Ovary (tissue), 10 donors: ENCODE measurements at places on chromosomes 2 and 18.

GRCh38 chr2:68594674-68595492 is 48.5 kb upstream of the PROKR1 start:
- no peak for DNase-seq

- no peak for DNase-seq
These were observed 221.0 kb downstream of the SLC8A1 start for GRCh38 chr2:40230707-40231432.

DNA sequence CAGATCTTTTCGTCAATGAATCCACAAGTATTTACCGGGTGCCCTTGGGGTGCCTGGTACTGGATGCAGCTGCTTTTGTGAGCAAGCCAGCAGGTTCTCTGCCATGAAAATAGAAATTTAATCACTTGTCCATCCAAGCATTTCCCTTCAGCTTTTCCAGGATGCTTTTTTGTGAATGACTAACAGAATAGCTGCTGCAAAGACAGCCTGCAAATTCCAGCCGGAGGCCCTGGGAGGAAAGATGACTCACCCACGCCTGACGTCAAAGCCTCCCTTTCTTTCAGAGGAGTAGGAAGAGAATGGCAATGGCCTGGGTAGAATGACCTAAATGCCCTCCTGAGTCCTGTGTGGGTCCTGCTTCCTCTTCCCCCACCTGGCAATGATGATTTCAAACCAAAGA is 111.9 kb downstream of the AP1S3 start:
- DNase-seq: peak; percentile 83

- no peak for DNase-seq
These were observed 218.6 kb downstream of the KLHL29 start for GRCh38 chr2:23603581-23603980.

- no peak for DNase-seq
These were observed 864.0 kb upstream of the FSHR start for GRCh38 chr2:50018292-50018691.

DNA sequence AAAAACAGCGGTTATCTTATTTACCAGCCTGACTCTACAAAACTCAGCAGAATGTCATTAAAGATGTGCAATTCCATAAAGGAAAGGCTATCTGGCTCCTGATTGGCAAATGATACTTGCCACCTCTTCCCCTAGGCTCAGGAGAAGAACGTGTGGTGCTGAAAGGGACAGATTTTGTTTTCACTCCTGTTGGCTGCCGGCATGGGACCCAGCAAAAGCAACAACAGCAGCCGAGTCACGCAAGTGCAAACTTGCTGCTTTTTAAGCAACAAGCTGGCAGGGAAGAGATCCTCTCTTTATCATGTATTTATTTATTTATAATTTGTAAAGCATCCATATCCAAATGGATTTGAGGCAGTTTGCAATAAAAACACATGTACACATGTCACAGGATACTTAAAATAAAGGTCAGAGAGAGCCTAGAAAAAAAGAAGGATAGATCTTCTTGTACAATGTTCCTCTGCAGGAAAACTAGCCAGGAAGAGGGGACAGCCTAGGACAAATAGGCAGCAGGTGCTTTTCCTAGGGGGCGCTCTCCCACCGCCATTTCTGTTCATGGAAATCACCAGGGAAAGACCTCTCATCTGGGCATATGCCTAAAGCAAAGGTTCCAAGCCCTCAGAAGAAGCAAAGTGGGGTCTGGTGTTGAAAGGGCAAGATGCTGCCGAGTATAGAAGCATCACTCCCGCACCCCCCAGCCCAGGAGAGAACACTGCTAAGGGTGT is 799.3 kb downstream of the BCL11A start:
- no peak for DNase-seq

- no peak for DNase-seq
These were observed 372.8 kb downstream of the MTX2 start for GRCh38 chr2:176642074-176642473.

- DNase-seq: no peak
These were observed 56.7 kb upstream of the EPB41L3 start for GRCh38 chr18:5600378-5601071.

DNA sequence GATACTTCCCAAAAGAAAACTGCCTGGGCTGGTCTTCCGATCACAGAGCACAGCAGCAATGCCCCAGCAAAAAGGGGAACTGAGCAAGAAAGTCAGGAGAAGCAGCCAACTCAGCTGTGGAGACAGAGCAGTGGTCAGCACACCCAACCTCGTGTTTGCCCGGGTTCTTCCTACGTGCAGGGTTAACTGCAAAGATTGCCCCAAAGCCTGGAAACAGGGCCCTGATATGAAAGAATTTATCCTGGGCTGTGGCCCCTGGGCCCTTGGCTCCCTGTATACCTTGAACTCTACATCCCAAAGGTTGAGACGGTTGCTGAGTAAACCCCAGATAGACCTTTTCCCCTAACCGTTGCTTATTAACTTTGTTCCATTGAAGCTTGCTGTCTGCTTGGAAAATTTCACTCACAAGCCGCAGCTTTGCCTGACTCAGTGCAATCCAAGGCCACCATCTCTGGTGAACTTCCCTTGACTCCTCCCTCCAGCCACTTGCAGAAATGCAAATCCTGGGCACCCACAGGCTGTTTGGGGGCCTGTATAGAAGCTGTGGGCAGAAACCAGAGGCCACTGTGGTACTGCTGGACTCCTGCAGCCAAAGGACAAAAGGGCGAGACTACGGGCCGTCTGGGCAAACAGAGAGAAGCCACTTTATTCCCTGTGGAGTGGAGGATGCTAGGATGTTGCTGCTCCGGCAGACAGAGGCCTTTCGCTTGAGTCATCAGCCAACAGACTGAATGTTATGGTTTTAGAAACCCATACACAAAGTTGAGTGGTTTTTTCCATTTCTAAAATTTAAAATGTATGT is 18.2 kb downstream of the NRP2 start:
- DNase-seq: peak; percentile 55

DNA sequence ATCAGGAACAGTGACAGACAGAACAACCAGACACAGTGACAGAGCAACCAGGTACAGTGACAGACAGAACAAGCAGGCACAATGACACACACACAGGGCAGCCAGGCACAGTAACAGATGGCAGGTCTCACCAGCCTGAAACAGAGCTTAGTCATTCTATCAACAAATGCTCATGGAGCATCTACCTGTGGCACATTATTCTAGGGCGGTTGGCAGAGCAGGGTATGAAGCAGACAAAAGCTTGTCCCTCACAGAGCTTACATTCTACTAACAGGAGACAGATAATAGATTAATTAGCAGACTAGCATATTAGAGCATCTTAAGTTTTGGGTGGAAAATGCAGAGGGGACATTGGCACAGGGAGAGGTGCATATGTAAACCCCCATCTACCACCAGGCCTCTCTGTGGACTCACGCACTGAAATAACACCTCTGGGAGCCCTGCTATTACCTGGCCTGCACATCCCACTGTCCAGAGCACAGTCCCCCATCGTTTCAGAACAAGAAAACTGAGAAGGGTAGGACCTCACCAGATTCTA is 64.1 kb upstream of the RAB6C start:
- DNase-seq: no peak

DNA sequence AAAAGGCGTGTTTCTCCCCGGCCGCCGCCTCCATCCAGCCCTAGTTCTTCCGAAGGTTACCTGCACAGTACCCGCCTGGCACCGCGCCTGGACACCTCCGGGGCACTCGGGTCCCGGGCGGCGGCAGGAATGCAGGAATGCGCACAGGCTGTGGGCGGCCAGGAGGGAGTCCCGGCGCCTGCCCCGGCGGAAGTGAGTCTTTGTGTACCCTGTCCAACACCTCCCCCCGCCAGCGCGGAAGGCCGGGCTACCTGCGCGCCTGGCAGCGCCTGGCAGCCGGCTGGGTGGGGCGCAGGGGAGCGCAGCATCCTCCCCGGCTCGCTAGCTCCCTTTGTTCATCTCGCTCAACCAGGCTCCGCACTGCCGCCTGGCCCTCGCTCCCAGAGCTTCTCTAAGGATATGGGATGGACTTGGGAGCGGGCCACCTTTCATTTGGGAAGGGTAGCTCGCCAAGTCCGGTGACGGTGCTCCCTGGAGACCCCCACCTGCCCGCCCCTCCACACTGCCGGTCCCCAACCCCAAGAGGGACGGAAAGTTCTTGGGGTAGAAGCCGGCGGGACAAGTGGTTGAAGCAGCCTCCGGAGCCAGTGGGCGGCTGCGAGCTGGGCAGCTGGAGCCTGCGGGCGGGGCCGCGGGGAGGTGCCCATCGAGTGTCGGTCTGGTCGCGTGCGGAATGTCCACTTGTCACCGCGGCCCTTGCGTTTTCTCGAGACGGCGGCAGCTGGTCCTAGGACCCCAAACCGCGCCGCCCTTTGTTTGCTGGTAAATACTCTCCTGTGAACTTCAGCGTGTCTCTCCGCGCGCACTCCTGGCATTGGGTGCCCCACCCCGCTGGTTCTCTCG is 1.2 kb upstream of the ST6GAL2 start:
- DNase-seq: no peak

DNA sequence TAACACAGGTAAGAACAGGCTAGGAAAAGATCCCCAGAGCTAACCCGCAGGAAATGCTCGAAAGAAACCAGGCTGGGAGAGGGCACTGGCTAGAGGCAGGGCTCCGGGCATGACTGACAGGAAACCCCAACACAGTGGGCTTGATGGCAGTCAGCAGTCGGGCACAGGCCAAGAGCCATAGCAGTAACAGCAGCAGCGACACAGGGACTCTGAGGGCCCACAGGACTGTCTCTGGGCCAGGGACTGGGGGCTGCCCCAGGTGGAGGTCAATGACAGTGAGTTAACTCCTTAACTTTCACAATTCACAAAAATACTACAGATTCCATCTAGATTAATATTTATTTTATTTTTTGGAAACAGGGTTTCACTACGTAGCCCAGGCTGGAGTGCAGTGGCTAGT is 37.3 kb upstream of the ASPRV1 start:
- DNase-seq: no peak

- DNase-seq: no peak
These were observed 1395.8 kb downstream of the LRP1B start for GRCh38 chr2:140734992-140735391.

DNA sequence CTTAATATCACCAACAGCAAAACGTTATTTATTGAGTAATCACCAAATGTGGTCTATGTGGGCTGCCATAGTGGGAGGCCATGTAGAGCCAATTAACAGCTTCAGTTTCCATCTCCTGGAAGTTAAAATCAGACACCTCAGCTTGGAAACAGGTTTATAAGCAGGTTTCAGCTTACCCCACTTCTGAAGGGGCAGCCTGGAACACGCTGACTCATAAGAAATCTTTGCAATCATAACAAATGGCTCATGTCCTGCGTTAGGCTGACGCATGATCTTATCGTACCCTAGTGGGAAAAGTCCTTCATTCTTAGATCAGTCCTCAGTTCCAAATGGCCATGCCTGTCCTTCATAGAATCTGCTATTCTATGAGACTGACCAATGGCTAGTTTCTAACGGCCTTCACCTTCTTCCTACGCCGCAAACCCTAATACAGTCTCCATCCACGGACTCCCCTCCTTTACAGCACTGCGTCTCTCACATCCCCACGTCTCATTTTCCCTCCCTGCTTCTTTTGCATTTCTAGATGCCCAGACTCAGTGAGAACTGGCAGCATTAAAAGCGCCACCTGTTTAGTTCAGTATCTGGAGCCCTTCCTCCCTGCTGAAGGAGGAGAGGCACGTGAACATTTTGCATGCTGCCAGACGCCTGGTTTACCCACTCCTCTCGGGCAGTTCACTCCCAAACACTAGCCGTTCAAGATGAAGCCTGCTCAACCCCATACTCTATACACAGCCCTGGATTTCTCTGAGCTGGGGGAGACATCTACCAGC is 24.2 kb upstream of the BZW1 start:
- DNase-seq: no peak

DNA sequence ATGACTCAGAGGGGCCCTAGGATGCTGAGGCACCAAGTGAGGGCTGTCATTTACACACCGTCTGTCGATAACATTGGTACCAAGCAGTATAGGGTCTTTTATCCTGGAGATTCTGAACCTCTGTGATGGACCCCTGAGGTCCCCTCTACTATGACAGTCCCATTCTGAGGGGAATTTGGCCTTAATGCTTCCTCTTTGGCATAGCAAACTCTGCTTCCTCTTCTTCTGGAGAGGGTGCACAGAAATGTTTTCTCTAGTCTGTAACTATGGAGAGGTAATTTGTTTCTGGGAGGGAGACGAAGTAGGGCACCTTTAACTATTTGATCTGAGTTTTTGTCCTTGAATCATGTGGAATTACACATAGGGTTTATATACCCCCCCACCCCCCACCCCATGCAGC is 44.8 kb downstream of the INPP4A start:
- DNase-seq: no peak

DNA sequence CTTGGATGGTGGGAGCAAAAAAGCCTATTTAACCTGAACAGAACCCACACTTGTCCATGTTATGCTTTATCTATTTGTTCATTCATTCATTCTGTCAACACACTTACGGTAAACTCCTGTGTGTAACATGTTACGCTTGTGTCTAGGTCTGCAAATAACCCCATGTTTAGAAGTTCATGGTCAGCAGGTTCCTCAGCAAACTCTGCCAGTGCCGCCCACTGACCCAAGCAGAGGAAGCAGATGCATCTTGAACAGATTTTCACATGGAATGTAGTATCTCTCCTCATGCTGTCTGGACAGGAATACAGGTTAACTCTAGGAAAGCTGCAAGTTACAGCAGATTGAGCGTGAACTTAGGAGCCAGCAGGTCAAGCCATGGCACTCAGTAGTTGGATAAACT is 213.7 kb upstream of the COPS8 start:
- no peak for DNase-seq

DNA sequence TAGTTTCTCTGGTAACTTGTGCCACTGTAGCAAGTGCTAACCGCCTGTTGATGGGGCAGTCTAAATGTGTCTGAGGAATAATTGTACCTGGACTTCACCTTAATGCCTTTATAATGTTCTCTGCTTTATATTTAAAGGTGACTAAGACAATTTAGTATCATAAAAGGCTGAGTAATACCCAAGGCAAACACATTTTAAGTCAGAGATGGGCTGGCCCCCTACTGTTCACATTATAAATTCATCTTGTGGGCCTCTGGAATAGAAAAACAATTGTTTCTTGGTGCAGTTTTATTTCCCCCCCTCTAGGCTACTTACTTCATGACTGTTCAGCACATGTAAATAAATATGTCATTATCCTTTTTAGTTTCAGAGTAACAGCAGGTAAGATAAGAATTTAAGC is 559.3 kb upstream of the PIK3C3 start:
- DNase-seq: no peak

GRCh38 chr2:104052356-104052755 is 801.6 kb upstream of the POU3F3 start:
- DNase-seq: no peak

DNA sequence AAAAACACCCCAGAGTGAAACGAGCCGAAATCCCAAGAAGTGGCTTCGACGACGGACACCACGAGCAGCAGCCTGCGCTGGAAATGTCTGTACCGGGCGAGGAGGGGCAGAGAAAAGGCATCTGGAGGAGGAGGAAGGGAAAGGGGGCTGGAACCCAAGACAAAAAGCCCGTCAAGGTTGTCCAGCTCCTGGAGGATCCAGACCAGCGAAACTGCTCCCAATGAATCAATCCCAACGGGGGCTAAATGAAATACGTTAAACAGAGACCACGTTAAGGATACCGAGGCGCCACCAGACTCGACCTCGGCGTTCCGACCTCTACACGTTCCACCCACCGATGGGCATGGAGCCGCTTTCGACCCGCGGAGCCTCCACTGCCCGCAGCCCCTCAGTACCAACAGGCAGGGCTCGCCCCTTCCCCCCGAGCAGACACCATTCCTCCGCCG is 400 bp downstream of the CCDC88A start:
- DNase-seq: no peak
